NCI-H524 (cell line): ENCODE measurements at places on chromosomes 13 and 19.

DNA sequence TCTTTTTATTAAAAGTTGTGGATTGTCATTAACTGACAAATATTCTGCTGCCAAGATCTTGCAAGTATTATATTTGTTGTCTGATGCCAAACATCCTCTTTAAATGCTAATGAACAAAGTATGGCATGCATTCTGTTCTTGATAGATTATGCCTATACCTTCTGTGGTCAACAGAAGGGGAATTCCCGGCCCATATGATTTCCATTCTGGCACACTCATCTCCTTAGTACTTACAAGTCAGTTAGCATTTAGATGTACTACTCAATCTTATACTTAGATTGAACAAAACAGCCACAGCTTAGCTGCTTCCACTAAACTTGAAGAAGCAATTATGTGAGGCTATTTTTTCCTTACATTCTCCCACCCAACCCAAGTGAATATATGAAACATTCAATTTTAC lies 246.1 kb upstream of the DACH1 start:
- DNase-seq: peak; percentile 30

- DNase-seq: no peak
These were observed 293.6 kb downstream of the DNAJC15 start for GRCh38 chr13:43316946-43317353.

GRCh38 chr13:24842549-24843274 lies 78.7 kb downstream of the RNF17 start:
- DNase-seq: no peak

GRCh38 chr13:112748947-112749735 lies 59.3 kb downstream of the ATP11A start:
- no peak for DNase-seq

DNA sequence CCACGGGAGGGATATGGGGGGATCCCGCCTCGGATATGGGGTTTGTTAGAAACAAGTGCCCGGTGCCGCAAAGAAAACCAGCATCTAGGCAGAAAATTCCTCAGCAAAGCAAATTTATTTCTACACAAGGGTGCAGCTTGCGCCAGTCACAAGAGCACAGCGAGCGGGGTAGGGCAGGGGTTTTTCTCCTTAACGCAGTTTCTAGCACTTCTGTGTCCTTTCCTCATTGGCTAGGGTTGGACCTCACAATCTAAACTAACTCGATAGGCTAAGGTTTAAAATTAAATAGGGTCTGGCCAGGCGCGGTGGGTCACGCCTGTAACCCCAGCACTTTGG lies 595 bp downstream of the ZNF440 start:
- DNase-seq: no peak

GRCh38 chr13:24540236-24541126 lies 27.9 kb upstream of the PARP4 start:
- DNase-seq: no peak
